ENCODE measurements at places on chromosomes 5 and 9. TPM values are rescaled to one million over a fixed set of nuclear protein-coding genes. Genes with fewer than 3 reads are reported as not detected.

TMEM174 gene
- total RNA-seq = not detected

EXD3 gene
- total RNA-seq = 14.1 TPM

CCDC152 gene
- 0.63 TPM for total RNA-seq

CARTPT gene
- total RNA-seq = not detected

LRRC70 gene
- total RNA-seq = 0.07 TPM
